ENCODE measurements at places on chromosomes 12 and 14.

- DNase-seq, result no peak
Observed at GRCh38 chr12:8590842-8591545, 21.7 kb downstream of the AICDA start.

GRCh38 chr12:15368812-15369211 lies 46.5 kb downstream of the PTPRO start:
- DNase-seq, result no peak

DNA sequence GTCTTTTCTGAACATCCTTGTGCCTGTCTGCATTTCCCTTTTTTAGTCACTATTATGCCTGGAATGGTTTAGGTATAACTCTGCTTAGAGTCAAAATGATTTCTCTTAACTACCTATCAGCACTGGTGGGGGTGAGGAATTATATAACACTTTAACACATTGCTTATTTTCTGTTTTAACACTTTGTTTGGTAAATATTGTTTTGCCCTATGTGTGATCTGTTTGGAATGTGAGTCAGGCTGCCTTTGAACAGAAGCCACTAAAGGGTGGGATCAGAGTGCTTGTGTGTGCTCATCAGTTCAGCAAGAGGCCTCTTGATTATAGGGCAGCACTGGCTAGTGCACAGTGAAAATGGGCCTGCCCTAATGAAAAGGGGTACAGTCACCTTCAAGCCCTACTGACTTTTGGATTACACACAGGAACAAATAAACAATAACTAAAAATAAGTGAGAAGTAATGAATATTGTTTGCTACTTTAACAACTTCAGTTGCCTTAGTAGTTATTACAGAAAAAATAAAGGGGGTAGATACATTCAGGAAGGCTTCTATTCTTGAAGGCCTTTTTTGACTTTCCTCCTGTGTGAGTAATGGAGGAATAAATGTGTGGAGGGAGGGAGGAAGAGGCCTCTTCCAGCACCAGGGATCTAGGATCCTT lies 23.2 kb downstream of the NGDN start:
- peak; percentile 53 for DNase-seq

GRCh38 chr12:72485017-72485701 lies 213.0 kb downstream of the TRHDE start:
- DNase-seq, result no peak

- DNase-seq, result no peak
Observed at GRCh38 chr12:63875703-63876102, 31.2 kb downstream of the SRGAP1 start.

- DNase-seq, result peak; percentile 35
Observed at GRCh38 chr12:107442326-107442987, 243.1 kb upstream of the PWP1 start.

GRCh38 chr12:19409376-19409775 lies 29.9 kb upstream of the AEBP2 start:
- DNase-seq, result peak; percentile 3
